WTC11 (cell line): ENCODE measurements at places on chromosomes 1 and 21.

GRCh38 chr1:12415038-12415466 lies 185.2 kb downstream of the VPS13D start:
- DNase-seq: no peak

DNA sequence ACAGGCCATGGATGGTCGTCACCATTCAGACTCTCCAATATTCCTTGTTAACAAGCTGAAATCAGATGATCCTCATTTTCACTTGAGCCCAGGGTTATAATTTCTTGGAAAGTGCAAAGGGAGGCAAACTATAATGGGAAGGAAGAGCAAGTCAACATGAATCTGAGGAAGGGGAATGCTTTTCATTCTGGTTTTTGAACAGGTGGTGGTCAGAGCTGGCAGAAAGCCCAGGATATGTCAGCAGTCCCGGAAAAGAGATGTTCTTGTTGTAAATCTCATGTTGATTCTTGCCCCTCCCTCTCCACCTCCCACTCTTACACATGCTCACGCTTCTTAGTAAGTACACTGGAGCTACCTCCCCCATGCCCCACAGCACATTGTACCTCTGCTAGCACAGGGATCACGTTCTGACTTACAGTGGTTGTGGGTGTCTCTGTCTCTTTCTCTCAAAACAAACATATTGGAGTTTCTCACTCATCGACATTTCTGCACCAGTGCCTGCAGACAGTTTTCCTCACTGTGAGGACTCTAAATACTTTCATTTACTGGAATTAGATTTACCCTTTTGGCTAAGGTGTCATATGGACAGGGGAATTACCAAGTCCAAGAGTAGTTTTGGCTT lies 77.6 kb downstream of the XCL2 start:
- DNase-seq: no peak

- no peak for DNase-seq
Measured at GRCh38 chr1:24190983-24191461, 3.9 kb upstream of the IFNLR1 start.

DNA sequence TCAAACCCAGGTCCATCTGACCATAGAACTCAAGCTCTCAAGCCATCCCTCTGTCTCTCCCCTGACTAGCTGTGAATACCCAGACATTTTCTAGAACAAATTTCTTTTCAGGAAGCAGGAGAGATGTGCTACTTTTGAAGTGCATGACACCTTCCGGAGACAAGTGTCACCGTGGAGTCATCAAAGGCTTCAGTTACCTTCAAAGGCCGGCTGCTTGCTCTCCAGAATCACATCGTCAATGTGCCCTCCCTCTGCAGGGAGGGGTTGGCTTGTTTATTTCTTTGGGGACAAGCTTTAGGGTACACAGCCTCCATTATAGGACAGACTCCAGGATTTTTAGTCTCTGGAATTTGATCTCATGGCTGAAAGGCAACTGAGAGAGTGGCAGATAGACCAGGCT lies 37.7 kb upstream of the IGSF21 start:
- no peak for DNase-seq

DNA sequence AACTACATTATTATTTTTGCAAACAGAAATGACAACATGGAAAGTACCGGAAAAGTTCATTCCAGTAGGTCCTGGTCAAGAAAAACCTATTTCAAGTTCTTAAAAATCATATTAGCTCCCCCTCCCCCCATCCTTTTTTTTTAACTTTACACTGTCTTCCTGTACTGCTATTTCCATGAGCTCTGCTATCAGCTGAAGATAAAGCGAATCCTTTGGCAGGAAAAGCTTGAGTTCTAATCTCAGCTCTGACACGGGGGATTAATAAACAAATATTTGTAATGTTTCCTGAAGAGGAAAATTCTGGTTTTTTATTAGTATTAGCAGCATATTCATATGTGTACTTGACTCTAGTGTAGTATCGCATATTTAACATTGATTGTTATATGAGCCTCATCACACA lies 190.7 kb upstream of the ESRRG start:
- DNase-seq: no peak

- no peak for DNase-seq
Measured at GRCh38 chr1:31373897-31374486, 1.1 kb upstream of the FABP3 start.

GRCh38 chr1:91189096-91189495 lies 167.3 kb upstream of the ZNF644 start:
- DNase-seq: no peak

DNA sequence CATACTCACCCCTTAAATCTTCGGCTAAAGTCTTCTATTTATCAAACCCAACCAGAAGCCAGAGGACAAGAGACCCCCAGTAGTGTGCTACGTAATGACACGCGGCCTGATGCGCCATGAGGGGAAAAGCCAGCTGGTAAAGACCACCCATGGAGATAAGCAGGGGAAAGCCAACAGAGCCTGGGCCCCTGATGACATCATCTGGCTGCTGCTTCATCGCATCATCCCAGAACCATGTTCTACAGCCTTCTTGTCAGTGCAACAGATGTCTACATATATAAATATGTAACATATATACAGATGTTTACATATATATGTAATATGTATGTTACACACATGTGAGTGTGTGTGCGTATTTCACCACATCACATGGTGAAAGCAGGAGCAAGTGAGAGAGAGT lies 81.7 kb upstream of the VANGL1 start:
- DNase-seq: no peak

DNA sequence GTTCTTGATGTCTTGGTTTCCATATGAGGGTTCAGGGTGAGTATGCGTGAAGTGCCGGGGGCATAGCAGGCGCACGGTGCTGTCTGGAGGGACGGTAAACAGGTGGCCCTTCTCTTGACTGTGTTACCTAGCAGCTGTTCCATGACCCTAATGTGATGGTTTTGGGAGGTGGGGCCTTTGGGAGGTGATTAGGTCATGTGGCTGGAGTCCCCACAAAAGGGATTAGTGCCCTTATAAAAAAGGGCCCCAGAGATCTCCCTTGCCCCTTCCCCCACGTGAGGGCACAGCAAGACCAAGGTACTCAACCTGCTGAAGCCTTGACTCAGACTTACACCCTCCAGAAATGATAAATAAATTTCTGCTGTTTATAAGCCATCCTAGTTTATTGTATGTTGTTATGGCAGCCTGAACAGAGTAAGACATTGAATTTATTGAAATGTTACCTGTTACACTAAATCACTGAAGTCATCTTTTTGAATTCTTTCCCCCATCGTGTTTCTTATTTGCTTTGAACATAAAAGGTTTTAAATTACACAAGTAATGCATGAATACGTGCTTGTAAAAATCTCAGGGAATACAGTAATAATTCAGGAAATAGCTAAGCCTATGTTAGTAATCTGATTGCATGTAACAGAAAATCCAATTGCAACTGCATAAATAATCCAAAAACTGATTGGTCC lies 15.6 kb downstream of the TRAPPC10 start:
- DNase-seq: no peak

DNA sequence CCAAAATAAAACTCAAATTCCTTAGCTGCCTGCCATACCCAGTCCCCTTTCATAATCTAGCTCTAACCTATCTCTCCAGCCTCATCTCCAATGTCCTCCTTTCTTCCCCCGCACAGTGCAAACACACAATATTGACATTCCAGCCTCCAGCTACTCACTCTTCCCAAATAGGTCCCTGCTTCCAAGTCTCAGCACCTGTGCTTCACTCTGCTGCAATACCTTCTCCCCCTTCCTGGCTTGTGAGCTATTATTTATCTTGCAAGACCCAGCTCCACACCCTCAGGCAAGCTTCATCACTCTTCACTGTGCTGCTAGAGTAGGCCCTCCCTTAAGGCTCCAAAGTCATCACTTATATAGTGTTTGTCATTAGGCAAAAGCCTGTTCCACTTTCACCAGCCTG lies 9.7 kb downstream of the PLPP3 start:
- no peak for DNase-seq

- no peak for DNase-seq
Measured at GRCh38 chr1:90614872-90615271, 102.2 kb downstream of the BARHL2 start.

DNA sequence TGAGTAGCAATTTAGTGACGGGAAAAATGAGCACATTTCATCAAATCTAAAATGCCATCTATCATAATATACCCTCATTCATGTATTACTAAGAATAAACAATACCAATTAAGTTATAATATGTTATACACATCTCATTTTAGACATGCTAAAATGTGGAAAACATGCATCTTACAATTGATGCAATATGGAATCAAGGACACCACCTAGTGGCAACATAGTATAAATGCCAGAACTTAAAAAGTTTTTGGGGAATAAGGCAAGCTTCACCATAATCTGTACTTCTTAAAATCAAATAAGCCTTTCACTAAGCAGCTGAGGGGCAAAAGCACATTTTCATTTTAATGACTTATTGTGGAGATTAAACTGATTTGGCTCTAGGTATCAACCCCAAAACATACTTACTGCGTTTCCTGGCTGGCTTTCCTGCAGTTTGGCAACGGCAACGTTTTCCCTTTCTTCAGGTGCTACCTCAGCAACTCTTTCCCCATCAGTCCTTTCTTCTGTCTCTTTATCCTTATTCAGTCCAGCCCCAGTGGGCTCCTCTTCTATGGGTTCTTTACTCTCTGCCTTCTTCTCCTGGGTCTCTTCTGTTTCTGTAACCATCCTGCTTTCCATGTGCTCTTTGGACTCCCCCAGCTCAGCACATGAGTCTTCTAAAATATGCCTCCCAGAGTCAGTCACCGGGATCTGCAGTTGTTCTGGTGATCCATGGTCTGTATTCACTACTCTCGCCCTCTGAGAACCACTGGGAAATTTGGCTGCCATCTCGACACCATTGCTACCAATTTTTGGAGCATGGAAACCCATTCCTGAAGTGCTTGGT lies 11.4 kb downstream of the SDE2 start:
- no peak for DNase-seq

- no peak for DNase-seq
Measured at GRCh38 chr1:161217831-161218230, 2.7 kb downstream of the FCER1G start.

DNA sequence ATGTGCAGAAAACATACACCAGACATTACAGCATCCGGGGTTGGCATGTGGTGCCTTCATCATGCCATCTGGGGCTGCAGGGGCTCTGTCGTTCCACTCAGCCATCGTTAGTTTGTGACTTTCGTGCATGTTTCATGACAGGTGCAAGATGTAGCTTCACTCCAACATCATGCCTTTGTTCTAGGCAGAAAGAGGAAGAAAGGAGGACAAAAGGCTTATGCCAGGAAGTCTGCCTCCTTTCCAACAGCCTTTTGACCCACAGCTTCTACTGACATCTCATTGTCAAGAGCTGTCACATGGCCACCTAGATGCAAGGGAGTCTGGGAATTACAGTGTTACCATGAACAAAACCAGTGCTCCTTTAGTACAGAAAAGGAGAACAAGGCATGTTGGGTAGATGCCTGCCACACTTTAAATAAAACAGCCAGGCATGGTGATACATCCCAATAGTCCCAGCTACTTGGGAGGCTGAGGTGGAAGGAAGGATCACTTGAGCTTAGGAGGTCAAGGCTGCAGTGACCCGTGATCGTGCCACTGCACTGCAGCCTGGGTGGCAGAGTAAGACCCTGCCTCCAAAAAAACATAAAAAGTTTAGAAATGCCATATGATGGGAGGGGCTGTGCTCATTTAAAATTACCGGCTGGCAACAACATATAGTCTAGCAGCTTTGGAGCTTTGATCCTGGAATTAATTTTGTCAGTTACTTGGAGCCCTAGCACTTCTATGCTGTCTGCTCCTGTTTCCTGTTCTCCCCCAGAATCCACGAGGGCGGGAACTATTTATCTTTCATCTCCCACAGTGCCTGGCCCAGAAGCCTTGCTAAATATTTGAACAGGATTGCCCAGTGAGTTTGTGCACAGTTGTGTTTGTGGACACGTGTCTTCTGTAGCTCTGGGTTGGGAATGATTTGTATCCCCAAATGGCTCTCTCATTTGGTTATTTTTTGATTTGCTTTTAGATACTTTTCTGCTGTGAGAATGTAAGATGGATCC lies 7.4 kb downstream of the DOP1B start:
- no peak for DNase-seq
